ENCODE measurements at places on chromosomes 13 and 19. TPM values are rescaled to one million over a fixed set of nuclear protein-coding genes. Genes with fewer than 3 reads are reported as not detected.

DNA sequence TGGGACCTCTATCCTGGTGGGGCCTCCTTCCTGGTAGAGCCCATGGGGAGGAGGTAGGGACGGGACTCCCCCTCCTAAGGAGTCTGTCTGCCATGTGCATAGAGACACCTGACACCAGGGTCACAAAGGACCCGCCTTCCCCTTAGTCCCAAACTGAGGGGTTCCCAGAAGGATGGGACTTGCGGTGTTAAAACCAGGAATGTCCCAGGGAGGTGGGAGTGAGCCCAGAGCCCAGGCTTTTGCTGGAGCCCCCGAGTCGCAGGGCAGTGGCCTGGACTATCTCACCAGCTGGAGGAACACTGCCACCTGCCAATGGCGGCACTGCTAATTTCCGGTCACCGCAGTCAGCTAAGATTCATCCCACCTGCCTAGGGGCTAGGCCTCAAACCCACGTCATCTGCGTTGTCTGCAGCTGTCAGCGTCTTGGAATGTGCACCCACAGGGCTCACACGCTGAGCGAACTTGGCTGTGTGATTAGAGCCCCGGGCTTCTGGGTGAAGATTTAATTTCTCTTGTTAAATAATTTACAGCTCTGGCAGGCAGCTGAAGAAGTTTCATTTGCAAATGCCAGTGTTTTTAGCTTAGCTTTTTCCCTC, 31.9 kb upstream of the ATP11A start:
- H3K4me1 ChIP-seq = no peaks in the 10 kb centered on the region
- no peaks in the 10 kb centered on the region for H3K27me3 ChIP-seq
- no peaks in the 10 kb centered on the region for H3K36me3 ChIP-seq
- no peak for DNase-seq
- H3K4me3 ChIP-seq = no peak overlapping the region

DNA sequence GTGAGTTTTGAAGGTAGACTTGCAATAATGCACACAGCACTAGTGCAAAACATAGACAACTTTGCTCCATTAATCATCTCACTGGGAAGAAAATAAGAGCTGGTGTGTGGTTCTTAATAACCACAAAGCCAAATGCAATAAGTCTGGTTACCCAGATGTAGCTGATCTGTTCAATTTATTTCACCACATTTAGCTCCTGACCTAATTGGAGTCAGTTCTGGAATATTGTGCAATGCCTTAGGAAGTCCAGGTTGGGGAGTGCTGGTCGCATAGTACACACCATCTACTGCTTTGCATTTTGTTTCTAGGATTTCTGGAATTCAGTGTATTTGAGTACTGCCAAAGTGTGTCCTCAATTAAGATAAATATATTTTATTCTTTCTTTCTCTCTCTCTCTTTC, 483.3 kb upstream of the SPRY2 start:
- H3K27me3 ChIP-seq = no peaks in the 10 kb centered on the region
- DNase-seq = no peak
- no peaks in the 10 kb centered on the region for H3K36me3 ChIP-seq
- H3K27ac ChIP-seq = no peak overlapping the region

GRCh38 chr13:29436721-29437280, 158.7 kb downstream of the SLC7A1 start:
- H3K27me3 ChIP-seq = no peaks in the 10 kb centered on the region
- no peak overlapping the region for H3K27ac ChIP-seq
- H3K4me1 ChIP-seq = no peaks in the 10 kb centered on the region
- no peak overlapping the region for H3K4me3 ChIP-seq

- H3K4me1 ChIP-seq = peaks cover 74% of the 10 kb centered on the region
- H3K4me3 ChIP-seq = no peak overlapping the region
- no peaks in the 10 kb centered on the region for H3K36me3 ChIP-seq
These were observed 69.0 kb upstream of the NPAS1 start for GRCh38 chr19:46950526-46951170.

- no peaks in the 10 kb centered on the region for H3K4me1 ChIP-seq
- no peak for DNase-seq
- no peak within 1 kb of the TSS for H3K4me3 ChIP-seq
- no peaks in the 10 kb centered on the region for H3K36me3 ChIP-seq
These were observed at the start of gene KCTD4 for GRCh38 chr13:45200701-45201232. TSS of gene KCTD4 (minus strand) at chr13:45201045. CDS start at chr13:45194567, 6,478 bp downstream.

DNA sequence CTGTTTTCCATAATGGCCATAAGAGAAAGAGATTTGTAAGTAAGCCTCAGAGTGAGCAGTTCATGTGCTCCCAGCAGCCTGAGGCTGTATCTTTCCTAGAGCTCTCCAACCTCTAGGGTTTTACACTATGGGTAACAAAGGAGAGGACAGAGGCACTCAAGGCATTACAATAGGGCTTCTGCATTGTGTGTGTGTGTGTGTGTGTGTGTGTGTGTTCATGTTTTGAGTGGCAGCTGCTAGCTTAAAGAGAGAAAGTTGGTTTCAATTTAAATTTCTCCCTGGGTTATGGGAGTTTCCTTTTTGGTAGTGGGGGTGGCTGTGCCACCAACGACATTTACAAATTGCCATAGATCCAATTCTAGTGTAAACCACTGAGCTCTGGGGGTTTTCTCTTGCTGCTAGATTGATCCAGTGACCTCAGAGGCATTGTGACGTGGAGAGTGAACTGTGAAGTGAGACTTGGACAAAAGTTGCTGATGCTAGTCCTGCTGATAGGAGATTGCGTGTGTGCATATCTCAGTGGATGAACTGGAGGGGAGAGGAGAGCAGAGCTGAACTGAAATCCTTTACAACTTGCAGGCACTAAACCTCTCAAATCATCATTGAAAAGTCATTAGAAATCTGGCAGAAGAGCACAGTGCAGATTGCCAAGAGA, 67.2 kb upstream of the OLFM4 start:
- DNase-seq = no peak
- H3K36me3 ChIP-seq = no peaks in the 10 kb centered on the region
- no peak overlapping the region for H3K4me3 ChIP-seq
- H3K27me3 ChIP-seq = no peaks in the 10 kb centered on the region

GRCh38 chr13:33218020-33218419, 67.5 kb downstream of the STARD13 start:
- no peaks in the 10 kb centered on the region for H3K27me3 ChIP-seq
- DNase-seq = no peak
- H3K36me3 ChIP-seq = no peaks in the 10 kb centered on the region
- no peak overlapping the region for H3K4me3 ChIP-seq
- H3K27ac ChIP-seq = no peak overlapping the region
- H3K4me1 ChIP-seq = no peaks in the 10 kb centered on the region

DNA sequence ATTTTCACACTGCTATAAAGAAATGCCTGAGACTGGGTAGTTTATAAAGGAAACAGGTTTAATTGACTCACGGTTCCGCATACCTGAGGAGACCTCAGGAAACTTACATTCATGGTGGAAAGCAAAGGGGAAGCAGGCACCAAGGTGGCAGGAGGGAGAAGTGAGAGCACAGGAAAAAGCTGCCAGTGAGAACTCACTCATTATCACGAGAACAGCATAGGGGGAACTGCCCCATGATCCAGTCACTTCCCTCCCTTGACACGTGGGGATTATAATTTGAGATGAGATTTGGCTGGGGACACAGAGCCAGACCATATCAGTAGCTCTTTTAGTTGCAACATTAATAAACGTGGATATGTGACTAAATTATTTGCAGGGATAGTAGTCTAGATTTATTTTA, 4.3 kb upstream of the KCTD4 start:
- H3K4me1 ChIP-seq = no peaks in the 10 kb centered on the region
- no peak for DNase-seq
- H3K27ac ChIP-seq = no peak overlapping the region
- H3K36me3 ChIP-seq = no peaks in the 10 kb centered on the region

DNA sequence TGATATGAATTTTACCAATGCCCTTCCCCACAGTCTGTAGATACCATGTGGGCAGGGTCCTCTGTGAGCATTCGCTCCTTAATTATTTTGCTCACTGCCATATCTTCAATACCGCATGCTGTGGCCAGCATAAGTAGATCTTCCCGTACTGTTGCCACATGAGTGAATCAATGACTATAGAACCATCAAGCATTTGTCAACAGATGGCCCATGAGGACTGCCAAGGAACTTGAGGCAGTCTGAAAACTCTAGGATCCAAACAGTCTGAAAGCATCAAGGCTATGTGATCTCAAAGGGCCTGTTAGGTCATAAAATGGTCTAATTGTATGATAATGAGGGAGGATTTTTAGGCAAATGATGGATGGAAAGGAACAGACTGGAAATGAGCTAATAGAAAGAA, 27.4 kb upstream of the GPR12 start:
- no peak overlapping the region for H3K27ac ChIP-seq
- peaks cover 21% of the 10 kb centered on the region for H3K4me1 ChIP-seq
- no peak for DNase-seq
- no peaks in the 10 kb centered on the region for H3K36me3 ChIP-seq
- no peak overlapping the region for H3K4me3 ChIP-seq
- H3K27me3 ChIP-seq = no peaks in the 10 kb centered on the region

GRCh38 chr13:105083992-105084391, 1451.5 kb downstream of the EFNB2 start:
- no peak overlapping the region for H3K27ac ChIP-seq
- H3K36me3 ChIP-seq = no peaks in the 10 kb centered on the region
- no peaks in the 10 kb centered on the region for H3K27me3 ChIP-seq
- H3K4me3 ChIP-seq = no peak overlapping the region

GRCh38 chr19:51240866-51241265, 10.0 kb upstream of the SIGLECL1 start:
- H3K4me3 ChIP-seq = no peak overlapping the region
- H3K27me3 ChIP-seq = peaks cover 5% of the 10 kb centered on the region
- no peaks in the 10 kb centered on the region for H3K4me1 ChIP-seq
- no peaks in the 10 kb centered on the region for H3K36me3 ChIP-seq
- DNase-seq = no peak

DNA sequence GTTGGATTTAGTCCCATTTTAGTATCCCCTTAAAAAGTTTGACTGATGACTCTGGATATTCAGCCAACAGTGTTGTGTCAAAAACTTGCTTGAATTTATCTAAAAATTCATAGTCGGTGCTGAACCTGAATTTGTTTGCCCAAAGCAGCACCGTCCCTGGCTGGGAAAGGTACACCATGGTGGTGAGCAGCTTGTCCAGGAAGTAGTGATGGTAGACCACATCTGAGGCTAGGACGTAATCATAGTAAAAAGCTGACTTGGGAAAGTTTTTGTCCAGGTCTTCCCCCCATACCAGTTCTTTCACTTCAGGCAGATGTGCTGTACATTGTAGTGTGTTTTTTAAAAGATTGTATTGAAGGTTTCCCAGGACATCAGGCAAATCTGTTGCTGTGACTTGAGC, 8.8 kb downstream of the METTL21C start:
- no peak overlapping the region for H3K4me3 ChIP-seq
- H3K27ac ChIP-seq = no peak overlapping the region
- peaks cover 16% of the 10 kb centered on the region for H3K4me1 ChIP-seq
- no peak for DNase-seq
- H3K27me3 ChIP-seq = no peaks in the 10 kb centered on the region

Gene SLC17A7
- total RNA-seq = 0.15 TPM

Gene ZNF665
- total RNA-seq = 8.2 TPM

Measured in CD4-positive, alpha-beta memory T cell (primary cell).